ENCODE measurements at places on chromosomes 5 and 9.

DNA sequence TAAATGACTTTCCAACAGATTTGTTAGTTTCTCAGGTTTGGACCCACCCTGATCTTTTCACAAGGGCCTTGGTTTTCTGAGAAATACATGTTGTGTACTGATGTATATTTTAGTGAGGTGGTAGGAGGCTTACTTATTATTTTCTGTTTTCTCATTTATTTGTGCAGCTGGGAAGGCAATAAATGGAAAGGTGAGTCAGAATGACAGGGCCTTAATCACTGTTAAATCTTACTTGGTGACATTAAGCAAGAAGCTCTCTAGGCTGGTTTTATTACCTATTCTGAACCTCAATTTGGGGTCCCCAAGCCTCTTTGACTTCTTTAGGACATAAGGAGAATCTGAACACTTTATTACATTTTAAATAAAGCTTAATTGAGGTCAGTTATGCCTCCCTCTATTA is 214.0 kb upstream of the DAB2 start:
- no peak for DNase-seq

- no peak for DNase-seq
Observed at GRCh38 chr9:116020146-116020545, 133.4 kb upstream of the PAPPA start.

- DNase-seq, result no peak
Observed at GRCh38 chr9:89621031-89621430, 16.2 kb downstream of the GADD45G start.

DNA sequence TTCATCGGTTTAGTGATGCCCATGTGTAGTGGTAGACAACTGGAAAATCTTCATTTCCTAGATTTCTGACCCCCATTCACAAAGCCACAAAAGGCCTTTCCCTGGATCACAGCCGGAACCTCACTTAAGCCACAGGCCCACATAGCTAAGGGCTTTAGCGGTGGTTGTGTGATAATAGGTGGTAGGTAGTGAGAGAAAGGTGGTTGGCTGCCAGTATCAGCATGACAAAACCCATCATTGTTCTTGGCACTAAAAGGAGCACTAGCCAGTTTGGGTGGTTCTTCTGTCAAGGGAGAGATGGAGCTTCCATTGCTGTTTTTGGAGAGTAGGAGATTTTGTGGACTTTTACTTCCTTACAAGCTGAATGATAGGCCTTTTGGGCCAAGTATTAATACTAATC is 9.7 kb upstream of the SLC36A2 start:
- no peak for DNase-seq

DNA sequence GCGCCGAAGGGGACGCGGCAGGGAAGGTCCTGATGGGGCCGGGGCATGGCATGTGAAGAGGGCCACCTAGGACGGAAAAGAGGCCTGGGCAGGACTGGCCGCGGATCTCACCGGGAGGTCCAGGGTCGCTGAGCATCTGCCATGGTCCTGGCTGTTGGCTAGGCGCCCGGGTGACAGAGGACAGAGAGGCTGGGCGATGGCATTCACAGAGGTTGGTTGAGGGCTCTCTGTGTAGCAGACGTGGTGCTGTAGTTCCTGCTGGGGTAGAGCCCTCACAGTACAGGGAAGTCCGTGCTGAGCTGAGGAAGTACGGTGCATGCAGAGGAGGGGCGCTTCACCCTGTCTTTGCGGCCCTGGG is 427 bp downstream of the PCYOX1L start:
- DNase-seq, result peak; percentile 8

DNA sequence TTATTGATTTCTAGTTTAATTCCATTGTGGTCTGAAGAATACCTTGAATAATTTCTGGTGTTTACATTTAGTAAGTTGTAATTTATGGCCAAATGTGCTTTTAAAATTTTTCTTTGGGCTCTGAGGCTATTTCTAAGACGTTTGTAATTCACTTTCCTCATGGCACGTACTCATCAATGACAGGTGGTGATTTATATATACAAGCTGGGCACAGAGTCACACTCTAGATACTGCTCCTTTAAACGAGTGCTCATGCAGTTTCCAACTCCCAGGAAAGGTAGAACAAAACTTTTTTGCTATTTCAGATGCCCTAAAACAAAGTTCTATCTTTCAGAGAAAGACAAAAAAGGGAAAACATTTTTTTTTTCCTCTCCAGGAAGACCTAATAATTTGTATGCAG is 146.9 kb downstream of the AUH start:
- DNase-seq, result no peak

- DNase-seq, result no peak
Observed at GRCh38 chr5:149829954-149830353, 99.8 kb downstream of the PPARGC1B start.

GRCh38 chr5:14225173-14225834 is 82.2 kb downstream of the TRIO start:
- DNase-seq, result no peak

GRCh38 chr9:26742828-26743476 is 149.7 kb downstream of the CAAP1 start:
- DNase-seq, result no peak

DNA sequence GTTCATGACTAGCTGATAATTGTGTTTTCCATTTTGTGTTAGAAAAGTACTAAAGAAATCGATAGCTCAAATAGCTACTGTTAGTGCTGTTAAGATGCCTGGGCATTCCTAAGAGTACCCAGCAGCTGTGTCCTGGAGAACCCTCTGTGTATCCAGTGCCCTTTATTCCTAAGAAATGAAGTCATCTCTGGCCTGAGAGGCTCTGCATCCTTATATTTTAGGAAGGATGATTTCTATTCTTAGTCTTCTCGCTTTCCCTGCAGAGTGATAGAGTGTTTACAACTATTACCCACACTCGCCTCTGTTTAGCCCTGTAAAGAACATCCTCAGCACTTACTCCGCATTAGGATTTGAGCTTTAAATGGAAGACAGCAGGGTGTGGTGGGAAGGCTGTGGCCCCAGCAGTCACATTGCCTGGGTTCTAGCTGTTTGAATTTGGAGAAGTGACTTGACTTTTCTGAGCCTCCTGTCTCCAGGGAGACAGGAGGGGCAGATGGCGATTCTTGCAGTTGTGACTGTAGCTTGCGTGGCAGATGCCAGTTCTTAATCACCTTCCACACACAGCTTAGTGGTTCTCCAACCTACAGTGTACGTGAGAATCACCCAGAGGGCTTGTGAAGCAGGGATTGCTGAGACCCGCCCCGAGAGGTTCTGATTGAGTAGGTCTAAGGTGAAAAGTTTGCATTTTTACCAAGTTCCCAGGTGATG is 177.2 kb upstream of the PITX1 start:
- DNase-seq, result no peak

All from hippocampal formation (tissue), 2 donors.